ENCODE measurements at places on chromosomes 13 and 19.

- DNase-seq: no peak
Observed at GRCh38 chr13:98386637-98387036, 190.3 kb downstream of the STK24 start.

DNA sequence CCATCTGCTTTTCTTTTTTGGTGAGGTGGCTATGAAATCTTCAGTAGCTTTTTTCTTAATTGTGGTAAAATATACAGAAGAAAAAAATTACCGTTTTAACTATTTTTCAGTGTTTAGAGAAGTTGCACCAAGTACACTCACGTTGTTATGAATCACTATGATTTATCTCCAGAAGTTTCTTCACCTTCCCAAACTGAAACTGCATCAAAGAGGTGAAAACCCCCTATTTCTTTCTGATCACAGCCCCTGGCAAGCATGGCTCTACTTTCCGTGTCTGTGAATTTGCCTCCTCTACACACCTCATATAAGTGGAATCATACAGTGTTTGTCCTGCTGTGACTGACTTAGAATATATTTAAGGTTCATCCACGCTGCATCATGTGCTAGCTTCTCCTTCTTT lies 15.6 kb upstream of the SIGLEC10 start:
- no peak for DNase-seq

GRCh38 chr13:38880397-38880796 lies 110.2 kb downstream of the STOML3 start:
- DNase-seq: no peak

- no peak for DNase-seq
Observed at GRCh38 chr19:4580021-4580901, 20.8 kb upstream of the SEMA6B start.

DNA sequence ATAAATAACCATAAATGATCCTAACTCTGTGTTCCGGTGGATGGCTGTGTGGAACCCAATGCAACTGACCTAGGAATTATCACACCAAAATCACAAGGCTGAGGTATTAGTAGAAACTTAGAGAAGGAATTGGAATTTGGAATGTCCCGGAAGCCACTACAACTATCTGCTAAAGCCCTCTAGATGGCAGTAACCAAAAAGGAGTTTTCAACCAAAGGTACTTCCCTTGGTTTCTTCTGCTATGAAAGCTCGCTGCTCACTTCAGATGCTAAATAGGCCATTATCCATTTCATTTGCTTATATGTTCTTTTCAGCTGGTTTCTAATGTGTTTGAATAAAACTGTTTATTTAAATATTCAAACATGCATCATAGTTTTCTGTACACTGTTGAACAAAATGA lies 1589.1 kb upstream of the SPRY2 start:
- DNase-seq: no peak

DNA sequence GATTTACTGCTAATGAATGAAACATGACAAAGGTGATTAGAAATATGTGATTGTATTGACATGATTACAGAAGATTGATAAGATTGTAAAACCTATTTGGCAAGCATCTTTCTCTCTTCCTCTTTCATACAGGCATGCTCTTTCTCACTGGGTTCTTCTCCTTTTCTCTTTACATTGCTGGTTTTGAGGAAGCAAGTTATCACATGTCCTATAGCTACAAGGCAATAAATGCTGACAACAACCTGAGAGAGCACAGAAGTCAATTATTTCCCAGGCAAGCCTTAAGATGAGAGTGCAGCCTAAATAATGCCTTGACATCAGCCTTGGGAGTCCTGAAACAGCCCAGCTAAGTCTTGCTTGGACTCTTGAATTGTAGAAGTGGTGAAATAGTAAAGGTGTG lies 875.0 kb downstream of the SLITRK1 start:
- DNase-seq: no peak

GRCh38 chr13:51873117-51873798 lies 11.5 kb downstream of the CCDC70 start:
- no peak for DNase-seq

GRCh38 chr19:3618144-3618810 lies 8.3 kb downstream of the CACTIN start:
- DNase-seq: no peak

GRCh38 chr13:30341815-30342570 lies 34.6 kb upstream of the KATNAL1 start:
- no peak for DNase-seq

DNA sequence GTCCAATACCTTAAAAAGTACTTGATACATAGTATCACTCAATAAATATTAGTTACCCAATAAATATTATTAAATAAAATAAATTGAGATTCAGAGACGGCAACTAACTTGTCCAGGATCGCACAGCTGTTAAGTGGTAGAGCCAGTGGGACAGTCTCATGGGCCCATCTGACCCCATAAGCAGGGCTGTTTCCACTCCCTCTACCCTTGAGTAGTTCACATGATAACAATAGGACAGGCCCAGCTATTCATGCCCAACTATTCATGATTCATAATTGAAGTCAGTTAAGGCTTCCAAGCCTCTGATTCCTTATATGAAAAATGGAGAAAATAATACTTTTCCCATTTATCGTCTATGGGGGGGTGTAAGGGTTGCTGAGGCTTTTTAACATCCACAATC lies 78.2 kb downstream of the C13orf42 start:
- no peak for DNase-seq

DNA sequence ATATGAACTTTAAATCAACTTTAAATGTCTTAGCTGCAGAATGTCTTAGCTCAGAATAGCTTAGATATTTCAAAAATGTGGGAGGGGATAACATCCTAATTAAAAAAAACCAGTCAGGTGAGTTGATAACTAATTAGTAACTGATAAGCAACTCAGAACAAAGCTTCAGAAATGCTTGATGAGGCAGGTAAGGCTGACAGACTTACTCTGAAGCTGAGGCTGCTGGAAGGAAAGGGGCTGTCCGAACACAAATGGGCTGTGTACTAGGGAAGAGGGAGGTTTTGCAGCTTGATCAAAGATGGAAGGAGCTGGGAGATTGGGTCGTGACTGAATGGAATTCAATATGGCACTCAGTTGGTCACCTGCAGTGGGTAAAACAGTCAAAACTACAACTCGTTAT lies 91.2 kb upstream of the FBXL3 start:
- DNase-seq: no peak

- peak; percentile 56 for DNase-seq
Observed at GRCh38 chr19:1648920-1649541, 3.4 kb downstream of the TCF3 start.

DNA sequence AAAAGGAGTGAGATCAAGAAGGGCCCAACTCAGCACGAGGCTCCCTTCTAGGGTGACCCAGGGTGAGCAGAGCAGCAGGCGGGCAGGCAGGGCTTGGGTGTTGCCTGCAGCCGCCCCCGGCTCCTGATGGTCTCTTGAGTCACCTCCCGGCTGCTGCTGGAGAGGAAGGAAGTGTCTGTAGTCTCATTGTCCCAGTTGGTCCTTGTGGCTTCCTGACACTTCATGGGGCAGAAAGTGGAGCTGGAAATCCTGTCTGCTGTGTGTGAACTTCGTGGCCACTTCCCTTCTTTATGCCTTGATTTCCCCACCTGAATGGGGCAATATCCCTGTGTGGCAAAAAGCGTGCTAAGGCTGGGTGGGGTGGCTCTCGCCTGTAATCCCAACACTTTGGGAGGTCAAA lies 2.5 kb downstream of the MAP1S start:
- DNase-seq: no peak
